NCI-H748 treated with DMSO at 0.1 percent for 48 hours (cell line): ENCODE measurements at places on chromosomes 16 and 17.

- DNase-seq, result no peak
These were observed 54.9 kb downstream of the RAB11FIP4 start for GRCh38 chr17:31446195-31446967.

- DNase-seq, result no peak
These were observed 289.1 kb downstream of the CA10 start for GRCh38 chr17:51869387-51869786.

GRCh38 chr16:1541293-1542165 lies 8.1 kb downstream of the TMEM204 start:
- no peak for DNase-seq

GRCh38 chr16:3094289-3095027 lies 4.6 kb downstream of the ZSCAN10 start:
- DNase-seq, result peak; percentile 36

- DNase-seq, result no peak
These were observed 1095.3 kb upstream of the CDH8 start for GRCh38 chr16:63131503-63131902.

- no peak for DNase-seq
These were observed 111.1 kb downstream of the VAT1L start for GRCh38 chr16:77899416-77899815.

- no peak for DNase-seq
These were observed 20.0 kb downstream of the HS3ST3B1 start for GRCh38 chr17:14320734-14321475.

DNA sequence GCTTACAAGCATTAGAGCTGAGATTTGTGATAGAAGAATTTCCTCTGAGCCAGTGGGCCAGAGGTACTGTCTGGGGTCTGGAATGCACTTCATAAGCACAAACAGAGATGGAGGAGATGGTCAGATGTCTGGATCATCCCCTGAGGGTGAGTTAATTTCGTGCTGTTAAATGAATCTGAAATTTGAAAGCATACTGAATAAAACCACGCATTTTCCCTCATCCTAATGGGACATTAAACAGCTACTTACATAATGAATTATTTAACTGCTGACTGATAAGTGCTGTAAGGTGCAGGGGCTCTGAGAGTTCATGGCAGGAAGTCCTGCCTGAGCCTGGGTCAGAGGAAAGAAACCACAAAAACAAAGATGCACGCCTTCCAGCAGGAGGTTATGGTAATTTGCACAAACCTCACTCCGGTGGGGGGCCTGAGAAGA lies 136.3 kb upstream of the XYLT1 start:
- DNase-seq, result no peak

DNA sequence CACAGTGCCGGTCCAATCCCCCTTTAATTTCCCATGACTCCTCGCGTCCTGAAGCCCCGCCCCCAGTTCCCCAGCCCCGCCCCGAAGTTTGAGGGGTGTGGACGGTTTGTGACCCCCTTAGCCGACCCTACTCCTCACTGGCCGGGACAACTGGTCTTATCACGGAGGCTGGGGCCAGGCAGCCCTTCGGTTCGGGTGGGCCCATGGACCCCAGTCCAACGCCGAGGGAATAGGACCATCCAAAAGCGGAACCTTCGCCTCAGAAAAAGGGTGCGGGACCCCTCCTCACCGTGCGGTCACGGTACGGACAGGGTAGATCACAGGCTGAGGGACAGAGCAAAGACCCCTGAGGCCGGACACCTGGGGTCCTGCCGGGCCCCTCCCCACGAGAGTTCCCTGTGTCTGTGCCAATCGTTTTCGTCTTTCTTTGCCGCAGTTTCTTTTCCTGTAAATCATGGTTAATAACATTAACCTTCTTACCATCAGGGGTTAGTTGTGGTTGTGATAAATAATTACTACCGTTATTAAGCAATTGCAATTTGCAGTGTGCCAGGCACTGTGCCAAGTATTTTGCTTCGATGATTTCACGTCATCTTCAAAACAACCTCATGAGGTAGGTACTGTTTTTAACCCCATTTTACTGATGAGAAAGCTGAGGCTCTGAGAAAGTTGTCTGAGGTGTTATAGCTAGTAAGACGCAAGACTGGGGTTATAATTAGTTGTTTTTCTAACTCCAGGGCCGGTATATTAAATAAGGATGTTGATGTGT lies 543 bp downstream of the TMUB2 start:
- no peak for DNase-seq

GRCh38 chr16:9447195-9447551 lies 355.7 kb downstream of the HAPSTR1 start:
- DNase-seq, result no peak

DNA sequence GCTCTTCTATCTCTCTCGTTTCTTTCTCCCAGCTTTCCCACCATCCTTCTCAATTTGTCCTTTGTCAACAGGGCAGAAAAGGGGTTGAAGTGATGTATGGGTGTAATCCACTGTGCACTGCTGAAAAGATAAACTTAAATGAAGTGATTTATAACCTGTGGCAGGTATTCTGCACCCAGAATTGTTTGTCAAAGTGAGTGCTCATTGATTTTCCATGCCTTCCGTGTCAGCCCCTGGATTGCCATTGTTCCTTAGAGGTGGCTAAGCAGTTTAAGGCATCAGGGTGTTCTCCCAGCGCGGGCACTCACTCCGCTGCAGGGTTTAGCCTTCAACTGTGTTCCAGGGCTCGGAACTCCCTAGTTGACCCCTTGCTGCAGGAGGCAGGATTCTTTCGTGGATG lies 82.9 kb downstream of the PITPNC1 start:
- no peak for DNase-seq

DNA sequence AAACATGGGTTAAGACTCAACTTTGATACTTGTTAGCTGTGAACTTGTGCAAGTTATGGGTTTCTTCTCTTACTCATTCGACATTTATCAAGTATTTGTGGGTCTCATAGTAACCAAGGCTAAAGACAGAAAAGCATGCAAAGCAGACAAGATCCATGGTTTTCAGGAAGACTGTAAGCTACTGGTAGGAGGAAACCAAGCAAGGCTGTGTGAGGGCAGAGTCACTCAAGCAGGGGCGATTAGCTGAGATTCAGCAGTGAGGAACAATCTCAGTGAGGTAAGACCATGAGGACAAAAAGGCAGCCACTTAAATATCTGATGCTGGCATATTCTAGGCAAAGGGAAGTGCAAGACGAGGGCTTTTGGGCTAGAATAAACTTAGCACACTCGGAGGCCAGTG lies 29.5 kb downstream of the MBTD1 start:
- DNase-seq, result no peak

GRCh38 chr16:88977018-88977811 lies at the start of gene CBFA2T3:
CBFA2T3 (minus strand) TSS chr16:88977207; CDS start chr16:88976807, 400 bp downstream.
- DNase-seq, result no peak
